ENCODE measurements at places on chromosomes 2 and 18.
A peak's percentile ranks its signal among the peaks of the same experiment; 100 is the strongest.

DNA sequence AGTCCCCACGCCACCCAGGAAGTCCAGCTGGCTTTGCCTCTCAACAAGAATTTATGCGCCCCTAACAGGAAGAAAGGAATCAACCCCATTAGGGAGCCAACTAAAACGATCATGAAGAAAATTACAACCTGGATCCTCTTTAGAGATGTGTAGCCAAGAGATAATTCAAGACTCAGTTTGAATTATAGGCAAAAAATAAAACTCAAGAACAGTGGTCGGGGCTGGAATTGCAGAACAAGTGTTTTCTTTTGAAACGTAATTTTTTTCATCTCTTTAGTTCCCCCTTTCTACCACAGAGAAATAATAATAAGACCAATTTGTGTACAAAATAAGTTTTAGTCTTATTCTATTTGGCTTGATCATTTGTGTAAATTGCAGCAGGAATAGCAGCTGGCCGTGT lies 22.4 kb downstream of the PDCD1 start:
- DNase-seq, result no peak

- DNase-seq, result no peak
These were observed 152.2 kb downstream of the PID1 start for GRCh38 chr2:229118927-229119326.

- DNase-seq, result no peak
These were observed 265.2 kb upstream of the CXCR4 start for GRCh38 chr2:136383167-136383566.

DNA sequence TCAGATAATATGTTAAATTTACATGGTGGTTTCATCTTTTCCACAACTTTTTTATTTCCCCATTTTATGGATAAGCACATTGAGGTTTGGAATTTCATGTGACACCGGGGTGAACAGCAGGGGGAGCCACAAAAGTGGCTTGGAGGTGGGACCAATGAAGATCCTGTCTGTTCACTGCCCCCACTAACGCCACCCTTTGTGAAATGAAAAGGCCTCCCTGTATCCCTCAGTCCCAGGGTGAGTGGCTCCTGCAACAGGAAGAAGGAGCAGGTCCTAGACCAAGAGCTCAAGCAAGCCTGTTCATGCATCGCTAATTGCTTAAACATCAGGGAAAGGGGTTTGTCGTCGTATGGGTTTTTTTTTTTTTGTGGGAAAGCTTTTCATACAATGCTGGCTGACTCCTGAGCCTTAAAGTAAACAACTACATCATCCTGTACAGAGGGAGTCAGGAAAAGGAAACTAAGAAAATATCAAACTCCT lies 267.8 kb upstream of the EPAS1 start:
- DNase-seq, result peak; percentile 40

DNA sequence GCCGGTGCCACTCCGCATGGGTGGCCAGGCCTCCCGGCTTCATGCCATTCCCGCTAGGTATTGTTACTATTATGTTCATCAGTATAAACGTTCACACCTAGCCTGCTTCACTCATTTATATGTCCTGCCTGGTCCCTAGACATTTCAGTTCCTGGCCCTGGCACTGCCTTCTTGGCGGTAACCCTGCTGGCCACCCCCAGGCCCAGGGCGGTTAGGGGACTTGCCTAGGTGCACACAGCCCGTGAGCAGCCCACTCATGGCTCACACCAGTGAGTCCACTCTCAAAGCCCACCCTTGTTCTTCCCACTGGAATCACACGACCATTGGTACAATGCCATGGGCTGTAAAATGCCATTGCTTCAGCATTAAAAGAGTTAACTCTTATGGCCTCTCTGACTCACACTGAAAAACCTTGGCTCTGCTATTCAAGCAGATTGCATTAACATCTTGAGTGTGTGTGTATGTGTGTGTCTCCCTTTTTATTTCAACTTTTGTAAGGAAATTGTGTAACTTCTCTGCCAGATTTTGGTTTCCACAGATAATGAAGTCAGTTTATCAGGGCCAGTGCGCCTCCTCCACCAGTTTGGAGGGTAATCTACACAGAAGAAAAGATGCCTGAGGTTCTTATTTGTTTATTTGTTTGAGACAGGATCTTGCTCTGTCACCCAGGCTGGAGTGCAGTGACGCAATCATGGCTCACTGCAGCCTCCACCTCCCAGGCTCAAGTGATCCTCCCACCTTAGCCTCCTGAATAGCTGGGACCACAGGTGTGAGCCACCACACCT lies 74.2 kb downstream of the RAB31 start:
- DNase-seq, result peak; percentile 96

DNA sequence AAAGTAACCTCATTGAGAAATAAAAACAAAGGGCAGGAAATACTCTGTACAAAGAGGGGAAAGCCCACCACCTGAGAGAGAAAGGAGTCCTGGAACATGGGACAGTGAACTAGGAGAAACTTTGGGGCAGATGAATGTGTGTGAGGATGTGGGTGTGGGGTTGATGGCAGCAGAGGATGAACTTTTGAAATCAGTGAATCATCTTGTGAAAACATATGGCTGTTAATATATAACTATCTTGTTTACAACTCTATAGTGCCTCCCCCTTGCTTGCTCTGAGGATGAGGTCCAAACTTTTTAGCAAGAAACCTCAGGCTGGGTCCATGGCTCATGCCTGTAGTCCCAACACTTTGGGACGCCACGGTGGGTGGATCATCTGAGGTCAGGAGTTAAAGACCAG lies 171.8 kb upstream of the LHCGR start:
- DNase-seq, result no peak

DNA sequence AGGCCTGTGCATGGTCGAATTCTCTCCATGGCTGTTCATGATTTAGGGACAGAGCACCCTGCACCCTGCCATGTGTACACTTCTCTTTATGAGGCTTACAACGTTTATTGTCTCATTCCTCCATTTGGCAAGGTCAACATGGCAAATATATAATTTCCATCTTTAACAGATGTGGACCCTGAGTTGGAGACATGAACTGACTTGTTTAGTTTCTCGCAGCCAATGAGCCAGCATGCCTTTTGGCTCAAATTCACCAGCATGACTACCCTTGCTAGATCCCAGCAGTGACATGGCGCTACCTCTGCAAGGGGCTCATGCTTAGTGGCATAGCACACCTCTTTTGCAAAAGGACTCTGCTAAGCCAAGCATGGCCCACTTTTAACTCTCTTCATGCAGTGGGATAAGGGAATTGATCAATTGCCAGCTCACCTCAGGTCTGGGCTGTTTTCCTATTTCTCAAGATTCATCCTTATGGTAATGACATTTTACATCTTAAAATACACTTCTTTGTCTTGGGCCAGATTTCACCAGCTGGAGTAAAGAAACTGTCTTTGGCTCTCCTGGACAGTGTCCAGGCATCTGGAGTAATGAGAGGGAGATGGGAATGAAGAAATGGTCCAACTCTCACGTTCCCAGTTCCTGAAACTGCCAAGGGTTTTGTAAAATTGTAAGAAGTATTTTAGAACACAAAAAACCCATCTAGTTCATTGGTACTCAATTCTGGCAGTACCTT lies 159.5 kb downstream of the SETBP1 start:
- DNase-seq, result peak; percentile 80

- no peak for DNase-seq
These were observed 69.8 kb upstream of the RASGRP3 start for GRCh38 chr2:33406622-33407021.

DNA sequence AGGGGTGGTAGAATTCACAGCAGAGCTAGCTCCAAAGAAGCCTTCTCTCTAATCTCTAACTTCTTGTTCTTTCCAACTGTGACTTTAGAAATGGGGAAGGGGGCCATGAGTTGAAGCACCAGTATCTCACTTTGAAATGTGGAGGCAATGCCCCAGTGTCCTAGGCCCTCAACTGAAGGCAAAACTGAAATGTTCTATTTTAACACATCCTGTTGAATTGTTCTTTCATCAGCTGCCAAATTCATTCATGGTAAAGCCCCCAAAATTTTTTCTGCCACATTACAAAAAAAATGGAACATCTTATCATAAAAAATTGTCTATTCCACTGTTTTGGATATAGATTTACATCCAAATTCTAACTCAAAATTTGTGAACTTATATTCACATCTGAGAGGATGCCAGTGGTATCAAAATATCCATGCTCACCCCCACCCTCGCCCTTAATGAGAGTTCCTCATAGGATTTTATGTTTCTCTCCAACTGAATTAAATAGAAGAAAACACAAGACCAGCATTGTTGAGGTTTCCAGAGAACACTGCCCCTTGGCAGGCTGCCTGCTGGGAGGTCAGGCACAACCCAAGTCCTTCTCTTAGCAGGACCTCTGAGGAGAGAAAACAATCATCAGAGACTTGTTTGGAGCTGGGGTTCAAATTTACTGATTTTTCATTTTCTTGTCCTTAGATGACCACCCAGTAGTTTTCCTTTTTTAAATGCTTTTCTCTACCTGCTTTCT lies 147.4 kb upstream of the PGAP1 start:
- DNase-seq, result peak; percentile 39

- no peak for DNase-seq
These were observed 24.8 kb downstream of the LDLRAD4 start for GRCh38 chr18:13243363-13243762.

DNA sequence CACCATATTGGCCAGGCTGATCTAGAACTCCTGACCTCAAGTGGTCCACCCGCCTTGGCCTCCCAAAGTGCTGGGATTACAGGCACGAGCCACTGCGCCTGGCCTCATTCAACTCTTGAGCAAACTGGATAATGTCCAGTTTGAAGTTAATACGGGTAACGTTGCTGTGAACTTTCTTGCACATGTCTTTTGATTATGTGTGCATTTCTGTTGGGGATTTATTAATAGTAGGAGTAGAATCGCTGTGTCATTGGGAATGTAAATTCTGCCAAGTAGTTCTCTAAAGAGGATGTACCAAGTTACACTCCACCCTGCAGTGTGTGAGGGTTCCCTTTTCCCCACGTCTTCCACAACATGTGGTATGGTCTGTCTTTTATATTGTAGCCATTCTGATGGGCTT lies 6.2 kb downstream of the IMPA2 start:
- peak; percentile 62 for DNase-seq

- DNase-seq, result no peak
These were observed 89.0 kb downstream of the MAPRE2 start for GRCh38 chr18:35130236-35130635.

- DNase-seq, result no peak
These were observed 15.7 kb downstream of the PARD6G start for GRCh38 chr18:80231616-80232015.

- no peak for DNase-seq
These were observed 8.6 kb downstream of the SH3BP4 start for GRCh38 chr2:234960175-234961088.

GRCh38 chr2:126753501-126754212 lies 97.7 kb downstream of the GYPC start:
- no peak for DNase-seq

DNA sequence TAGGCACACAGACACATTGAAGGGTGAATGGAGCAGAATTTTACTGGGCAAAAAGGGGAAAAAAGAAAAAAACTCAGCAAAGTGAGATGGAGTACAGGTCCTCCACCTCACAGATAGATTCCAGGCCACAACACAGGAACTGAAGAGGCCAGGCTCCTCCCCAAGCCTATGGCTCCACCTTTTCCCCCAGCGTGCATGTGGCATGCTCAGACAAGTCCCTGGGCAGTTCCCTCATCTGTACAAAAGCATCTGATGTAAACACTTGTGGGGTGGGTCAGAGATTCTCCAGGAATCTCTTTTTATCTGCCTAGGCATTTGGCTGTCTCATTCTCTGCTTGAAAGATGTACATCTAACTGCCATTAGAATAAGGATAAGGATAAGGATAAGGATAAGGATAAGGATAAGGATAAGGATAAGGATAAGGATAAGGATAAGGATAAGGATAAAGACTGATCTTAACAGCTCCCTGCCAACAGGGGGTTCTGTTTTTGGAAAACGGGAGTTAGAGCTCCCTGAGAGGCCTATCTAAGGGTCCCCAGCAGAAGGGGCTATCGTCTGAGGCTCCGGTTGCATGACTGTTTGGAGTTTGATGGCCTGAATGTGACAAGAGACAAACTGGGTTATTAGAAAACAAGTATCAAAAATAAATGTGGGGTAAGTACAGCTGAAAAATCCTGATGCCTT lies 17.2 kb upstream of the ASXL3 start:
- peak; percentile 74 for DNase-seq
